Midbrain (tissue), 1 donor: ENCODE measurements at places on chromosomes 12 and 14.

- no peak for DNase-seq
These were observed 72.5 kb downstream of the ACSS3 start for GRCh38 chr12:81150382-81150781.

DNA sequence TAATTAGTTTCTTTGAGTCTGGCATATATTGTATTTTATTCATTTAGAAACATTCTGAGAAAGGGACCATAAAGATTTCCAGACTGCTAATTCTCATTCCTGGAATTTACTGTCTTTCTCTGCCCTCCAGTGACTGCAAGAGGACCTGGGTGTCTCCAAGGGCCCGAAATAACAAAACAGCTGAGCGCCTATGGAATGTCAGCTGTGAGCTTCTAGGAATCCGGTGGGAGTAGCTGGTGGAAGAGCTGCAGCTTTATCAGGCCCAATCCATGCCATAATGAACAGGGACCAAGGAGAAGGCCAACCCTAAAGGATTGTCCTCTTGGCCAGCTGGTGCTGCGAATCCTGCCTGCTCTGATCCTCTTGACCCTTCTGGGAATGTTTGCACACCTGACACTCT lies 31.9 kb downstream of the RDH12 start:
- DNase-seq: no peak

GRCh38 chr12:5246196-5246595 lies 185.7 kb upstream of the NTF3 start:
- no peak for DNase-seq

DNA sequence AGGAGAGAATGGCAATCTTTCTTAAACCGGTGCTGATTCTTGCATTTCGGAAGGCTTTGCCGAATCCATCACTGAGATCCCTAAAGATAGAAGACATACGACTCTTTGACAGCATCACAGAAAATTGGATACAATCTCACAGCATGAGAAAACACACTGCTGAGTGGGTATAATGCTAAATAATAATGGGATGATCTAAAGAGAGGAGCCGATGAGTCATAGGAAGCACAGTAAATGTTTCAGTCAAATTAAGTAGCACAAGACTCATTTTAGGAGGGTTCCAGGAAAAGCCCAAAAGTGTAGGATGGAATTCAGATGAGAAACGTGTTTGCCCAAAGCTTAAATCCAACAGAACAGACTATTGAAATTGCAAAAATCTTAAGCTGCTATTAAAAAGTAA lies 81.7 kb downstream of the CPNE8 start:
- no peak for DNase-seq

DNA sequence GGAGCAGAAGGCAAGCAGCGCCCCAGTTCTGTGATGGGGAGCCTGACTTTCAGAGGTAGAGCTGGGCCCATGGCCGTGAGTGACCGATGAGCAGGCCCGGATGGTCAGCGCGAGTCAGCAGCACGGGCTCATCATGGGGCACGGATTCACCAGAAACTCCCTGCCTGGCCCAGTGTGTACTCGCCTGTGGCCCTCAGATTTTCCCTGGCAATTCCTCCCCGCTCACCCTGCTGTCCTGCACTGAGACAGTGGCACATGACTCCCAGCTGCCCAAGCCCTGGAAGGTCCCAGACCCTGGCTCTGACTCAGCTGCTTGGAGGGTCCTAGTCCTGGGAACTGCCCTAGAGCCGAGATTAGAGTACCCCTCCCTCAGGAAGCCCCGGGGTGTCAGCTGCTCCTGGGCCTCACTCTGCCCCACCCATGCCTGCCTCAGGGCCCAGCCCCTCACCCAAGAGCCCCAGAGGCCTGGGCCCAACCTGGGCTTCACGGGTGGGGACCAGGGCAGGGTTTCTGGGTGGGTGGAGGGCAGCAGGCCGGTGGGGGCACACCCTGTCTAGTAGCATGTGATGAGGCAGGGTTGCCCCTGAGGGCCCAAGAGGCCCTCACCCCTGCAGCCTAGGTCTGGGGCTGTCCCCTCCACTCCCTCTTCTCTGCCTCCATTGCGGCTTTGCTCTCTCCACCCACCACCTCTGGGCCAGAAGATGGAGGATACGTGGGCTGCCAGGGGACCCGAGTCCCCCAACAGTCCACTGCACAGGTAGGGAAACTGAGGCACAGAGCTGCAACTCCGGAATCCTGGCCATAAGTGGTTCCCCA lies 8.4 kb downstream of the TRMT61A start:
- DNase-seq: no peak

GRCh38 chr14:98999345-98999744 lies 272.7 kb downstream of the BCL11B start:
- no peak for DNase-seq

DNA sequence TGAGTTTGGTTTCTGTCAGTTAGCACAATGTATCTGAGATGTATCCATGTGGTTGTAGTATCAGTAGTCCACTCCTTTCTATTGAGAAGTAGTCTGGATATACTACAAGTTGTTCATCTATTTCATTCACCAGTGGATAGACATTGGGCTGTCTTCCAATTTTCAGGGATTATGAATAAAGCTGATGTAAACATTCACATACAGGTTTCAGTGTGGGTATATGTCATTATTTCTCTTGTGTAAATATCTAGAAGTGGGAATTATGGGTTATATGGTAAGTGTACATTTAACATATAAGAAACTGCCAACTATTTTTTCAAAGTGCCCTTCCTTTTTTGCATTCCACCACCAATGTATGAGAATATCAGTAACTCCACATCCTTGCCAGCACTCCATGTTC lies 35.9 kb downstream of the PHLDA1 start:
- DNase-seq: no peak

- no peak for DNase-seq
These were observed 35.7 kb upstream of the APOF start for GRCh38 chr12:56398324-56398723.

DNA sequence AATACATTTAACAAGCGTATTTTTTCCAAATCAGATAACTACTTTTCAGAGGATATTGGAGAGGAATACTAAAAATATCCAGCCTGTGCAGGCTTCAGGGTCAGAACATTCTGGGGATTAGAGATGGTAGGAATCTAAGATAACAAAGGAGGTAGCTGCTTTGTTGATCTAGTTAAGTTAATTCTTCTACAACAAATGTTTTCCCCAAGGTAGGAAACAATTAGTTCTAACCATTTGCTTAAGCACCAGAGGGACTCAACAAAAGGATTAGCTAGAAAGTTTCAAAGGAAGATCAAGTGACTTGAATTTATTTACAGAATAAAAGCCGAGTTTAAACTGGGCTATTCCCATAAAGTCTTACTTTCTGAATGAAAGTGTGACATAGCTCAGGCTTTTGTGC lies 524.2 kb downstream of the TMTC2 start:
- no peak for DNase-seq

DNA sequence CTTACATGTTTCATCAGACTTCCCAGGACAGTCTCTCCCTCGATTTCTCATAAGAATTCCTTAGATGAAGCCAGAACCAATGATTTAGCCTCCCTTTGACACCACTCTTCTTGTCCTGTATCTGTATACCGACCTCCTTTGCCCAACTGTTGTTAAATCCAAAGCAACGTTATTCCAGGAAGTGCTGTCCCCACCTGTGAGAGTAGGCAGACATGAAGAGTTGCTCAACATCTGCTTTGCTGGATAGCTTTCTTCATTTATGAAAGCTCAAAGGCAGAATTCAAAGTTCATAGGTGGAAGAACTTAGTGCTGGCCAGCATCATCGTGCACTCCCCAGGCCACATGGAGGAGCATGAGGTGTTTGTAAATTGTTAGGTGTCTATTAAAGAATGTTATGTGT lies 55.6 kb downstream of the GTF2A1 start:
- no peak for DNase-seq

DNA sequence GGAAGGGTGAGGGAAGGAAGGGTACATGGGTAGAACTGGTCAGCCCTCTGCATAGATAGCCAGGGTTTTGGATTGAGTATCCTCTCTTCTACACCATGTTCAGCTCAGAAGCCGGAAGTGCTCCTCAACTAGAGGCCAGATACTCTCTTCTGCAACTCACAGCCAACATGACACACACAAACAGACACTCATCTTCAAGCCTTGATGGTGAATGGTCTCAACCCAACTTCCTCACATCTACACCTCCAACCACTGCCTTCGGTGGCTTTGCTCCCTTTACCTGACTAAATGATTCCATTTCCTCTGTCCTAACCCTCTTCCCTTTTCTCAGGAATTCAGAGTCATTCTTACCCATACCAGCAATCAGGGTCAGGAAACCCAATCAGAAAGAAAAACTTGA lies 7.6 kb upstream of the FKBP11 start:
- DNase-seq: no peak

DNA sequence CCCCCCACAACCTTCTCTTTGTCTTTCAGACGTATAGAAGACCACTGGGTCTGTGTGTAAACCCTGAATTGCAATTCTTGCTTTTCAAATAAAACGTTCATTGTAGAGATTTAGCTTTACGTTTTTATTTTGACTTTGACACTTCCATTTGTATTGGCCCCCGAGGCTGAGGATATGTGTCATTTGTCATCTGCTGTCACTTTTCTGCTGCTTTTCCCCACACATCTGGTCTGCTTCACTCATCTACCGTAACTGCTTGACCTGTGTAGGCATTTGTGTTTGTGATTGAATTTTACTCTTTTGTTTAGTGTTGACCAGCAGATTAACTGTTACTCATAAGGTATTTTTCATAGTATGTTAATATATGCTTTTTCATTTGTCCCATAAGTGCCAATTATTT lies 157.2 kb upstream of the SYT10 start:
- DNase-seq: no peak

- no peak for DNase-seq
These were observed 29.6 kb downstream of the KCTD10 start for GRCh38 chr12:109447482-109447881.

GRCh38 chr12:93426412-93426805 lies 15.3 kb downstream of the UBE2N start:
- no peak for DNase-seq

GRCh38 chr12:29026419-29026818 lies 122.7 kb upstream of the FAR2 start:
- DNase-seq: no peak

GRCh38 chr12:2084553-2085296 lies 31.9 kb downstream of the CACNA1C start:
- no peak for DNase-seq

DNA sequence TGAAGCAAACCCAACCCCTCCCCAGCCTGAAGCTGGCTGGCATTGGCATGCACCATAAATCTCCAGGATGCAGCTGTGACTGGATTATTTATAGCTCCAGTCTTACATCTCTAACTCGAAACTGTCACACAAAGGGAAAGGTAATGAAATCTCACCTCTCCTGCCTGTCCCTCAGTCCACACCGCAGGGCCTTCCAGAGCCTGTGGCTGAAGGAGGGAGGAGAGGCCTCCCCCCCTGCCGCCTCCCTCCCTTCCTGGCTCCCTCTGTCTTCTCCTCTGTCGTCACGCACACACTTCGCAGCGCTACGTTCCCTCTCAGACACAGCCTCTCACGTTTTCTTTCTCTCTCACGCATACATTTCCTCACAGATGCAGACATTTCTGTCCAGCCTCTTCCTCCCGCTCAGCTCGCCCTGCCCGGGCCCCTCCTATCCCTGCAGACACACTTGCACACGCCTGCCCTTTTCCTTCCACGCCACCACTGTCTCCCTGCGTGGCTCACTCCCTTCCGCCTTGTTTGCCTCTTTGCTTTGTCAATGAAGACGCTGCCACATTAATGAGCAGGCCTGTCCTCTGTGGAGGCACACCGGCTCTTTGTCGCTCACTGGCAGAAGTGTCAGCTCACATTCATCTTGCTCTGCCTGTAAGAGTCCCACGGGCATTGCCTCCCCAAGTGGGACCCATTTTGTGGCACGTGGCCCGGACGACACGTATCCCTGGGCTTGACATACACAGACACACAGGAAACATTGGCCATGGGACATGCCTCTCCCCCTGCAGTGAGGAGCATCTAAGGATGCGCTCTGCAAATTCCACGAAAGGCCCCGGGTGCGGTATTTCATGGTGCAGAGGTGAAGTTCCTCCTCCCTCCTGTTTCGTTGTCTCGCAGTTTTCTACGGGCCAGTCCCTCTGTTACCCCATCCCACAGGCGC lies 27.9 kb downstream of the IRF2BPL start:
- no peak for DNase-seq

- no peak for DNase-seq
These were observed 23.1 kb downstream of the AMN start for GRCh38 chr14:102945346-102946130.

DNA sequence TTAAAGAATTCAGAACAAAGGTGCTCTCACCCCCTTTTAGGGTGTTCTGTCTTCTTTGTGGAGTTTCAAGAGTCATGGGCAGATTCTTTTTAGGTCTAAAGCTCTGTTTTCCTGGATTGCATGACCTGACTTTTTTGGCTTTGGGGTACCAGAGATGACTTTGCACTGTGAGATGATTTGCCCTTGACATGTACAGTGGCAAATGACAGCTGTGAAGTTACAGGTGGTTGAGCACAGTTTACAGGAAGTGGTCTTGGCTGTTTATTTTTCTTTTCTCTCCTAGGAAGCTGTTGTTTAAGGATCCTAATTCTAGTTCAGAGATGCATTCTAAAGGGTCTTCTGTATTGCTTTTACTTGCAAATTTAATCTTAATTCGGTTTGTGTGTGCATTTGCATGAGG lies 83.8 kb upstream of the METAP2 start:
- DNase-seq: no peak

GRCh38 chr14:76829013-76829365 lies 2.8 kb downstream of the LRRC74A start:
- DNase-seq: peak; percentile 20

DNA sequence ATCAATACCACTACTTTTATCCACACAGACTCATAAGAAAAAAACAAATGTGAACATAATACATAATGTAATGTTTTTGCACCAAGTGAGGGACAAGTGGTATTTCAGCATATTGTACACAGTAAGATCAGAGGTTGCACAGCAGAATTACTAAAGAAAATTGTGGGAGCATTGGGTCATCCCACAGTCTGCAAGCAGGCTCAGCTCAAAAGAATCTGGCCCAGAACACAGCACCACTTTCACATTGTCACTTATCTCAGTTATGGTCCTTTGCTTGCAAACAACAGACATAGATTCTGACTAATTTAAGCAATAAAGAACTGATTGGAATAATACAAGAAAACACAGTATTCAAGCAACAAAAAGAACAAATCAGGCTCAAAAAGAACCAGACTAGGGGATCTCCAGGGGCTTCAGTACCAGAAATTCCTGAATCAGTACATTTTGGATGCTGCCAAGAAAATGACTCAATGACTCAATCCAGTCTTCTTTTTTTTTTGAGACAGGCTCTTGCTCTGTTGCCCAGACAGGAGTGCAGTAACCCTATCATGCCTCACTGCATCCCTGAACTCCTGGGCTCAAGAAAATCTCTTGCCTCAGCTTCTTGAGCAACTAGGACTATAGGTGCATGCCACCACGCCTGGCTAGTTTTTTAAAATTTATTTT lies 42.9 kb upstream of the EEA1 start:
- DNase-seq: no peak

DNA sequence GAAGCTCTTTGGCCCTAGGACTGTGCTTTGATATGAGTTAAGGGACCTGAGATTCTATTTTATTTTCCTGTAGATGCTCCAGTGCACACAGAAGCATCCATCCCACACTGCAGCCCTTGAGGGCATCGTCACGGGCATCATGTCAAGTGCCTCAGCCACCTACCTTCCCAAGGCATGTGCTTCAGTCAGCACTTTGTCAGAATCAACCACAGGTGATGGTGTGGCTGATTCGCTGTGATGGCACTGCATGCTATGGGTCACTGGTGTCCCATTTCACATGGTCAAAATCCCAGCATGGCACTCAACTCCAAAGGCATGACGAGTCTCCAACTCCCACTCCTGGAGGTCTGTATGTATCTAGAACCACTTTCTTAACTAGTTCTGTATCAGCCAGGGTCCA lies 100.8 kb downstream of the AACS start:
- no peak for DNase-seq

- DNase-seq: no peak
These were observed 19.3 kb upstream of the LLPH start for GRCh38 chr12:66149702-66150398.
